Choroid plexus epithelial cell (primary cell): ENCODE measurements at places on chromosomes 4 and X.

- no peak for DNase-seq
Measured at GRCh38 chr4:86101841-86102240, 258.0 kb downstream of the MAPK10 start.

GRCh38 chrX:41475591-41476241, 28.6 kb downstream of the NYX start:
- peak; percentile 23 for DNase-seq

GRCh38 chrX:24513416-24513815, 48.3 kb downstream of the PDK3 start:
- DNase-seq, result no peak

GRCh38 chrX:155923200-155923599, 42.1 kb downstream of the VAMP7 start:
- DNase-seq, result no peak

GRCh38 chr4:176782794-176783193, 9.9 kb downstream of the VEGFC start:
- no peak for DNase-seq

DNA sequence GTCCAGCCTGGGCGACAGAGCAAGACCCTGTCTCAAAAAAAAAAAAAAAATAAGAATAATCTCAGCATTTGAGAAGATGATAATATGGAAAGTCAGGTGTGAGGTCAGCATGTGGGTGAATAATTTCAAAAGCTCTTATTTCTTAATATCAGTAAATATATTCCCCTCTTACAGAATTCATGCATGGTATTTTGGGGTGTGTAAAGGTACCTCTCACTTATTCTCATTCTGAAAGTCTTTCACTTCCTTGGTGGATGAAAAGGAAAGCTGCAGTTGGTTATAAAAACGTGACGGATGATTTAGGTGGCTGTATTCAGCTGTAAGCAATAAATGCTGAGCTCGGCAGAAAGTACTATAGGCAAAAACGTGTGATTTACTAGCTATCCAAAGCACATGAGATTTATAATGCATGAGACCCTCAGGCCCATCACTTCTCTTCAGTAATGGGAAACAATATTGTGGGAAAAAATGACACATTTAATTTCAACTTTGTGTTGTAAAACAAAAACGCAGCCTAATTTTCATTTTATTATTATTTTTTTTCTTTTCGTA, 353.2 kb upstream of the MAGEB2 start:
- no peak for DNase-seq

GRCh38 chrX:109472939-109473735, 8.7 kb downstream of the GUCY2F start:
- peak; percentile 57 for DNase-seq

GRCh38 chr4:185592845-185593488, 57.7 kb upstream of the PDLIM3 start:
- peak; percentile 58 for DNase-seq

- no peak for DNase-seq
Measured at GRCh38 chr4:105710678-105711077, 2.1 kb downstream of the GSTCD start.

- DNase-seq, result no peak
Measured at GRCh38 chr4:110994781-110995180, 371.9 kb upstream of the PITX2 start.

DNA sequence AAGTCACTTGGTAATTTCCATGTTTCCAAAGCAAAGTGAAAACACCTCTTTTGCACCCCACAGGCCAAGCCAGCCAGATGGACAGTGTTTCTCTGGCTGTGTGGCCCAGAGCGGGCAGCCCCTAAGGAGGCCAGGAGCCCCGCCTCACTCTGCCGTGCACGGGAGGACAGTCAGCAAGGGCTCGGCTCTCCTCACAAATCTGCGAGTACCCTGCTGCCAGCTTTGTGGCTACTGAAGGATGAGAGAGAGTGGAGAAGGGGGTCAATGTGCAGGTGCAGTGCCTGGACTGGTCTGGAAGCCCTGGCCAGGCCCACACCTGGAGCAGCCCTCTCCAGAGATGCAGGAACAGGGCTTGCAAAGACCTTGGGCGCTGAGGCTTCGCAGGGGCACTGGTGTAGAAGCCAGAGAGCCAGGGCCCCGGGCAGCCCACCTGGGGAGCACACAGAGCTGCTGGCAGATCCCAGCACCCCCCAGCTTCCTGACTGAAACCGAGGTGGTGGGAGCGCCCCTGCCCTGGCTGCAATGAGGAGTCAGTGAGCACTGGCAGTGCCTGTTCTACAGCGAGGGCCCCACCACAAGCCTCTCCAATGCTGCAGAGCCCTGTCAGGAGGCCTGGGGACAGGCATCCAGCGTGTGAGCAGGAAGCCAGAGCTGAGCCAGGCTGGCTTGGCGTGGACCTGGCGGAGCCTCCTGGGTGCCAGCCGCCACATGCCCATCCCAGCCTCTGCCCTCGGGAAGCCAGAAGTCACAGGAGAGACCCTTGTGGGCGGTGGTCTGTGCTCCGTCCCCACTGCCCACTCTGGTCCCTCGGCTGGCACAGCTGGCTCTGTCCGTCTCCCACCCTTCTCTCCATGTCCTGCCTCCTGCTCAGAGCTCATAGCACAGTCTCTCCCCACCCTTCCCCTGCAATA, 3.9 kb downstream of the SPON2 start:
- DNase-seq, result no peak

DNA sequence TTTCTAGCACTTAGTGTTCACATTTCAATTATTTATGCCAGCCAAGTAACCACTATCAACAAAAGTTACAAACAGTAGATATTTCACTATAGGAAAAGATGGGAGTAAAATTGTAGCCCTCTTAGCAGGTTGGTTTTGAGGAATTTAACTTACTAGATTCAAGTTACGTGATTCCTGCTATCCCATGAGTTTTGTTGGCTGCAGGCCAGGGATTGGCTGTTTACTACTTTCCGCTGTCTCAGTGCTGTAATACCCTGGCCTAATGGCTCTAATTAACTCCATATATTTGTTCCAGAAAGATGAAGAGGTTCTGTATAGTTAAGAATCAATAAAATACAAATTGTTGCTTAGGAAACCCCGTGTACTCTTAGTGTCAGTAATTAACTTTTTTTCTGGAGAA, 55.5 kb upstream of the MAGED1 start:
- DNase-seq, result peak; percentile 76

- DNase-seq, result no peak
Measured at GRCh38 chr4:102560115-102560514, 59.0 kb downstream of the NFKB1 start.

DNA sequence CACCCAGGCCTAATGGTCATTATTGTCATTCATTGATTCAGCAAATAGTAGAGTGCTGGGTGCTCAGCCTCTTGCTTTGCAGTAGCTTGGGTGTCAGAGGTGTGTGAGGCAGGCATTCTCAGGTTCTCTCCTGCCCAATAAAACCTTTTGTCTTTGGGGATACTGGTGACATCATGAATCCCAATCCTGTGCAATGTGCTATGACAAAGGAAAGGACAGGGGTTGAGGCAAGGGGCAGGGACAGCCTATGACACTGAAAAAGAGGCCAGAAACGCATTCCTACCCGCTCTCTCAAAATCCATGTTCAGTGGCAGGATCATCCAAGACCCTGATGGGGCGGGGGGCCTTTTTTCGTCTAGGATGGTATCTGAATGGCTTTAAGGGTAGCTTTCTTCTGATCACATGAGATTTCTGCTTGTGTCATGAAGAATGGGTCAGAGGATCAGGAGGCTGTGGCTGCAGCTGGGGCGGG, 1.5 kb upstream of the FAM193A start:
- DNase-seq, result no peak

DNA sequence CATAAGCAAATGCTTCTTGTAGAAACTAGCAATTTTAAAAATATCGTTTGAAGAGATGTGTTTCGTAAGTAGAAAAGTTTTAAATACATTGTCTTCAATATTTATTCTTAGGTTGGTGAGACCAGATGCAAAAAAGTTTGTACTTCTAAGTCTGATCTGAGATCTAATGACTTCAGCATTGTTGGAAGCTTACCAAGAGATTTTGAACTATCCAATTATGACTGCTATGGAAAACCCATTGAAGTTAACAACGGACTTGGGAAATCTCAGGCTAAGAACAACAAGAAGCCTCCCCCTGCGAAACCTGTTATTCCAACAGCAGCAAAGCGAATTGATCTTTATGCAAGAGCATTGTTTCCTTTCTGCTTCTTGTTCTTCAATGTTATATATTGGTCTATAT, 50.2 kb upstream of the GRIA2 start:
- DNase-seq, result peak; percentile 16

DNA sequence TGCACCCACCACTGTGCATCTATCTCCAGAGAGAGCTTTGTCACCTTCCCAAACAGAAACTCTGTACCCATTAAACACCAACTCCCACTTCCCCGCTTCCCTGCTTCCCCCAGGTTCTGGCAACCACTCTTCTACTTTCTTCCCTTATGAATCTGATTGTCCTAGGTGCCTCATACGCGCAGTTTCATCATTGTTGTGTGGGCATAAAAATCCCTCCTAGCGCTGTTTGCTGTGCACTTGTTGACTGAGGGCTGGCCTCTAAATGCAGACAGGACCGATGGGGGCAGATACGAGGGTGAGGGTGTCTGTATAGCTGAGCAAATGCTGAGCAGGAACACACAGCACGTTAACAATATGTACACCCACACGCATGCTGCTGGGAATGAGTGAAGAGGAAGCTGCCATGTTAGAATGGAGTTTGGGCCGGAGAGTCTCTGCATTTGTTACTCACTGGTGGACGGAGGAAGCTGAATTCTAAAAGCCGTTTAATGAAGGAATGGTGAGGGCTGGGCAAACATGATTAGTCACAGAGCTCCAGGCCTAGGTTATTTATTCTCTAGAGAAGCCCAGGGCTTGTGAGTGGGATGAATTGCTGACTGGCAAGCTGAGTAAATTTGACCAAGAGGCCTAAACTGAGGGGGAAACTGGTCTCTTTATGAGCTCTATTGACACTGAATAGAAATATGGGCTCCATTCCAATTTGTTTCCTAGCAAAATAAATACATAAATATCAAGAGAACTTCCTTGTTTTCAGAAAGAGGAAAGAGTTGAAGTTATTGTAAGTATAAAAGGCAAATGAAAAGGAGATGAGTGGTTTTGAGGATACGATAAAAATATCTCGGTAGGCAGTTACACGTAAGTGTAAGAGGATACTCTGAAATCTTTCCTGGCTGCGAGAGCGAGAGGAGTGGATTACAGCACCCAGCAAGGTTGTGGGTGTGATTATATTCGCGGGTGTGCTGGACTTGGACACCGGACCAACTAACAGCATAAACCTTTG, 95.9 kb upstream of the RPS6KA3 start:
- peak; percentile 78 for DNase-seq

GRCh38 chrX:150887906-150888465, 10.5 kb downstream of the CD99L2 start:
- DNase-seq, result peak; percentile 38

DNA sequence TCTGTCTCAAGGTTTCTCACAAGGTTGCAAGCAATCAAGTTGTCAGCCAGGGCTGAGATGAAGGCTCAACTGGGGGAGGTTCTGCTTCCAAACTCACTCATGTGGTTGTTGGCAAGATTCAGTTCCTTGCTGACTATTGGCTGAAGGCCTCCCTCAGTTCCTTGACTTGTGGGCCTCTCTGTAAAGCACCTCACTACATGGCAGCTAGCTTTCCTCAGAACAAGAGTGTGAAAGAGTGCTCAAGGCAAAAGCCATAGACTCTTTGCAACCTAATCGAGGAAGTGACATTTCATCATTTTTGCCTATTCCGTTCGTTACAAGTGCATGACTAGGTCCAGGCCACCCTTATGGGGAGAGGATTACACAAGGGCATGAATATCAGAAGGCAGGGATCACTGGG, 52.0 kb downstream of the CXorf58 start:
- DNase-seq, result no peak

DNA sequence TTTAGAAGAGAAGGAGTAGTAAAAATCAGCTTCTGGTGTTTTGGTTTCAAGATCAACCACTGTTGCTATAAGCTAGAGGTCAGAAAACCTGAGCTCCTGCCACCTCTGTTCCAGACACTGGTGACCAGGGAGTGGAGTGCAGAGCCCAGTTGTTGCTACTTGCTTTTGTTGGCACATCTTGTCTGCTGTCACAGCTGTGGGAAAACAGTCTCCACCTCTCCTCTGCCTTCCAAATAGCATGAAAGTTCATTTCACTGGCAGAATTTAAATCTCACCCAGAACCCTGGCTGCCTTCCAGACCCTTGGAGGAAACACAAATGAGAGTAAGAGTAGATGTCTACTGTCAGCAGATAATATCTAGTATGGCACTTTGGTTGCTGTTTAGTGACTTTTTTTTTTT, 297.5 kb upstream of the KLF3 start:
- no peak for DNase-seq

- peak; percentile 52 for DNase-seq
Measured at GRCh38 chr4:77582156-77582555, 23.5 kb upstream of the CXCL13 start.

GRCh38 chrX:153494541-153495361, at the start of gene BGN:
Gene BGN, plus strand, starts transcription at chrX:153494980. Its CDS starts 9,652 bp downstream, at chrX:153504632.
- DNase-seq, result peak; percentile 25

GRCh38 chr4:1172971-1173757, 781 bp upstream of the SPON2 start:
- DNase-seq, result peak; percentile 86

DNA sequence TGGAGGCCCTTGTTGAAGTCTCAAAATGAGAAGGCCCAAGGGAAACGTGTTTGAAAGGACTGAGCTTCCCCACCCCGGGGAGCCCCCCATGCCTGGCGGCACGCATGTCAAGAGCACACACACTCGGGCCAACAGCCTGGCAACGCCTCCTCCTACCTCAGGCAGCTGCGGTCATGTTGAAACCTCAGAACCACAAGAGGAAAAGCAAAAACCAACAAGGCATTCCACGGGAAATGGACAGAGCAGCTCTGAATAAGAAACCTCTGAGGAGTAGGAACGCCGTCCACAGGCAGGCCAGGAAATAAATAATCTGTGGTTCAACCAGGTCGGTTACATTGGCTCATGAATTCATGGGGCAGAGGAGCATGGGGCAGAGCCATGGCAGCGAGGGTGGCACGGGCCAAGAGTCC, 95.7 kb upstream of the AFAP1 start:
- peak; percentile 83 for DNase-seq

GRCh38 chr4:168699224-168699878, 202.5 kb downstream of the PALLD start:
- no peak for DNase-seq

GRCh38 chr4:42747971-42748370, 91.1 kb upstream of the ATP8A1 start:
- no peak for DNase-seq

- no peak for DNase-seq
Measured at GRCh38 chrX:43003204-43003565, 225.2 kb upstream of the PPP1R2C start.

DNA sequence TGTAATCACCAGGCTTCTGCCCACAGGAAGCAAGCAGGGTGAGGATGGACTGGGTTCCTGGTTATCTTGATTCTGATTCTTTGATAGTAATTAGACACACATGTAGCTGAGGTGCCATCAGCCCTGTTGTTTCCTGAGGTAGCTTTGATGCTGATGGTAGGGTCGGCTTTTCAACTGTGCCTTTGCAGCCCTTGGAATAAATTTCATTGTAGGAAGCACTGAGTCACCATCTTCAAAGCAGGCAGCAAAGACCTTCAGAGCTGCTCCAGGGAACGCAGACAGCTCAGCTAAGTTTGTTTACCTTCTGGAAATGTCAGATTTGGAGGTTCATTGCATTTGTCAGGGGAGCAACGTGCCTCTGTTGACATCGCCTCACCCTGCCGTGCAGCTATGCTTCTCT, 135.4 kb downstream of the ASMT start:
- no peak for DNase-seq
